Smooth muscle cell of bladder (primary cell): ENCODE measurements at places on chromosomes 11 and 22. TPM values are rescaled to one million over a fixed set of nuclear protein-coding genes. Genes with fewer than 3 reads are reported as not detected.

Gene ACTN3
- 0.14 and 0.18 TPM in 2 replicates for total RNA-seq

Gene FREY1
- total RNA-seq, result 1.00 and 1.4 TPM in 2 replicates

Gene RAG1
- 0.14 and 0.18 TPM in 2 replicates for total RNA-seq

Gene POU2AF2
- total RNA-seq, result not detected in 2 replicates

Gene MMP27
- under 0.01 TPM in 1 of 2 replicates, not detected in the other for total RNA-seq

Gene OR5M8
- not detected in 2 replicates for total RNA-seq

Gene MUC5AC
- not detected in 2 replicates for total RNA-seq

Gene NFRKB
- total RNA-seq, result 8.7 and 10.9 TPM in 2 replicates

Gene PAX6
- total RNA-seq, result under 0.01 TPM in 1 of 2 replicates, not detected in the other

Gene INS
- total RNA-seq, result not detected in 2 replicates

Gene MPZL3
- total RNA-seq, result 0.28 TPM in 2 replicates

Gene AQP11
- total RNA-seq, result 2.8 and 6.0 TPM in 2 replicates
